ENCODE measurements at places on chromosomes 1 and 21.

DNA sequence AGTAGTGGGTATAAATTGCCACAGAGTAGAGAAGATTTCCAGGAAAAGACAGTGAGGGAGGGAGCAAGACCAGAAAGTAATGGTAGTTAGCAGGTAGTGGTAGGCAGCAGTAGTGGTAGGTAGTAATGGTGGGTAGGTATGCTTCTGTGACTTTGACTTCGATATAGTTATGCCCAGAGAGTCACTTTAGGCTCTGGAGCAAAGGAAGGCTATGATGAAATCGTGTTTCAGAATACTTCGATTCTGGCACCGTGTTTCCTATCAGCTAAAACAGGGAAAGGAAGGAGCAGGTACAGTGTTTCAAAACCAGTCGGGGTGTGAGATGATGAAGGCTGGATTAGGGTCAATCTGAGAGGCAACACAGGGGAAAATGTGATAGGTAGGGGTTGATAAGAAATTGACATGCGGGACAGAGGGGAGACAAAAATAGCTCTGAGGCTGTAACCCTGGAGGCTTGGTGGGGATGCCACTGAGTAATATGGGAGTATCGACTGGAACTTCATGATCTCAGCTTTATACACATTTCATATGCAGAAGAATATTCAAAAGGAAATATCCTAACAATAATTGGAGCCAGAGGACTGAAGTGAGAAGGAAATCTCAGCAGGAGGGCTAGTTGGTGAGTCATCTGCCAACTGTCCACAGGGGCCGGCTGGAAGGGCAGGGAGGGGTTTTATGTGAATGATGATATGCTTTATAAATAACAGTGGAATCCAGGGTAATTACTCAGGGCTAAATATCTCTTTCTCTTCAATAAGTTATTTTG, 25.2 kb upstream of the TRIM45 start:
- no peaks in the 10 kb centered on the region for H3K4me1 ChIP-seq
- no peak overlapping the region for H3K4me3 ChIP-seq
- no peak overlapping the region for H3K27ac ChIP-seq
- H3K27me3 ChIP-seq: no peaks in the 10 kb centered on the region
- DNase-seq: no peak
- no peaks in the 10 kb centered on the region for H3K36me3 ChIP-seq

- DNase-seq: peak; percentile 31
- H3K4me3 ChIP-seq: no peak overlapping the region
- peak overlapping the region; percentile 76 for H3K27ac ChIP-seq
These were observed 3.3 kb upstream of the HAPLN2 start for GRCh38 chr1:156615946-156616345.

DNA sequence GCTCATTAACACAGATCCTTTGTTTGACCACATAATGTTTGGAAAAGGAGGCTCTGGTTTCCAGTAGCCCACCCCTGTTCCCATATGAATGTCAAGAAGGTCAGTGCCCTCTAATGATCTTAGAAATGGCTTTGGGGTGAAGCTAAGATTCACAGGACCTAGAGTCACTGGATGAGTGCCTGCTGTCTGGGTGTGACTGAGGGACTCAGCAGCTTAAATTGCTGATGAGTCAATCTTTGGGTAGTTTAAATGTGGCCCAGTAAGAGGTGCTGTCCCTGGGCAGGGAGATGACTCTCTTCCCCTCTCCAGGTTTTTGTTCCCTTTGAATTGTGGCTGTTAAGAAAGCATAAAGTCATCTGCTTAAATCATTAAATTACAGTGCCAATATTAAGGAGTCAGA, 50.6 kb downstream of the L1TD1 start:
- no peak overlapping the region for H3K27ac ChIP-seq
- no peaks in the 10 kb centered on the region for H3K27me3 ChIP-seq
- DNase-seq: no peak
- H3K4me3 ChIP-seq: no peak overlapping the region
- H3K4me1 ChIP-seq: no peaks in the 10 kb centered on the region

DNA sequence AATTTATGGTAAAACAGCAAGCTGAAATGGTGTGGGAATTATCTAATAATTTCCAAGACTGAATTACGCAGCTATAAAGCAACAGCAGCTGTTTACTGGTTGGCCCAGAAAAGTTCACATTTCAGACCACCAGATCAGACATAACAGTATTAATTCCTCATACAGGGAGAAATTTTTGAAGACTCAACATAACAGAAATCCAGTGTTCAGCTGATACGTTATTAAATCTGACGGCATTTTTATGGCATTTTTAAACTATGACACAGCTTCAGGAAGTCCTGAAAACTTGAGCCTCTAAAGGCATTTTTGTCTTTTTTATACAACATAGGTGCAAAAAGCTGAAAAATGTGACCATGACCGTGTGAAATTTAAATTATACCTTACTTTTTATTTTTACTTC, 91.2 kb downstream of the APP start:
- H3K36me3 ChIP-seq: no peaks in the 10 kb centered on the region
- DNase-seq: no peak
- no peak overlapping the region for H3K27ac ChIP-seq
- H3K4me3 ChIP-seq: no peak overlapping the region

GRCh38 chr1:12406211-12407021, 176.6 kb downstream of the VPS13D start:
- peak; percentile 24 for DNase-seq
- H3K27ac ChIP-seq: peak overlapping the region; percentile 70
- H3K4me3 ChIP-seq: no peak overlapping the region
- H3K4me1 ChIP-seq: peaks cover 5% of the 10 kb centered on the region

GRCh38 chr1:77925518-77925917, 37.1 kb downstream of the NEXN start:
- no peaks in the 10 kb centered on the region for H3K27me3 ChIP-seq
- H3K4me3 ChIP-seq: no peak overlapping the region
- H3K27ac ChIP-seq: no peak overlapping the region
- peaks cover 5% of the 10 kb centered on the region for H3K4me1 ChIP-seq
- no peaks in the 10 kb centered on the region for H3K36me3 ChIP-seq
- DNase-seq: no peak

DNA sequence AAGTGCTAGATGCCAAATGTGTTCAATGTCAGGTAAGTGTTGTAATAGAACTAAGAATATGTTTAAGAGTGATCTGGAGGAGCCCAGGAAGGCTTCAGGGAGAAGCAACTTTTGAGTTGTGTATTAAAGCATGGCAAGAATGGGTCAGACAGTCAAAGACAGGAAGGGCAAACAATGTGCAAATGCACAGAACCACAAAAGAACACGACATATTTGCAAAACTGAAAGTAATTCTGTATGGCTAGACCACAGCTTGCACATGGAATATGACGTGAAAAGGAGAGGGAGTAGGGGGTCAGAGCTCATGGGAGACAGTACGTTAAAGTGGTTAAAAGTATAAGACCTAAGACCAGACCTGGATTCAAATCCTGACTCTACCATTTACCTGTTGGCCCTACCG, 7.1 kb upstream of the SORT1 start:
- H3K4me1 ChIP-seq: no peaks in the 10 kb centered on the region
- H3K36me3 ChIP-seq: no peaks in the 10 kb centered on the region
- H3K4me3 ChIP-seq: no peak overlapping the region

- H3K36me3 ChIP-seq: no peaks in the 10 kb centered on the region
- H3K4me1 ChIP-seq: no peaks in the 10 kb centered on the region
- no peak overlapping the region for H3K4me3 ChIP-seq
- H3K27me3 ChIP-seq: no peaks in the 10 kb centered on the region
These were observed 181.9 kb upstream of the KCNK2 start for GRCh38 chr1:214900590-214900989.

GRCh38 chr1:164320790-164321731, 237.9 kb upstream of the PBX1 start:
- peak overlapping the region; percentile 68 for H3K27ac ChIP-seq
- H3K4me3 ChIP-seq: peak overlapping the region; percentile 39
- no peaks in the 10 kb centered on the region for H3K27me3 ChIP-seq
- H3K4me1 ChIP-seq: no peaks in the 10 kb centered on the region
- peak; percentile 57 for DNase-seq

DNA sequence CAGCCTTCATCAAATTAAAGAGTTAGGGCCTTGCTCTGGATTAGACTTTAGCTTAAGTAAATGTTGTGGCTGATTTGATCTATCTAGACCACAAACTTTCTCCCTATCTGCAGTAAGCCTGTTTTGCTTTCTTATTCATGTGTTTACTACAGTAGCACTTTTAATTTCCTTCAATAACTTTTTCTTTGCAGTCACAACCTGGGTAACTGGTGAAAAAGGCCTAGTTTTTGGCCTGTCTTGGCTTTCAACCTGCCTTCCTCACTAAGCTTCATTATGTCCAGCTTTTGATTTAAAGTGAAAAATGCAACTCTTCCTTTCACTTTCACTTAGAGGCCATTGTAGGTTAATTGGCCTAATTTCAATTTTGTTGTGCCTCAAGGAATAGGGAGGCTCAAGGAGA, 12.5 kb upstream of the LPGAT1 start:
- no peaks in the 10 kb centered on the region for H3K4me1 ChIP-seq
- H3K27ac ChIP-seq: no peak overlapping the region
- no peaks in the 10 kb centered on the region for H3K27me3 ChIP-seq
- H3K36me3 ChIP-seq: no peaks in the 10 kb centered on the region
- DNase-seq: no peak

- no peak for DNase-seq
- H3K36me3 ChIP-seq: no peaks in the 10 kb centered on the region
- no peak overlapping the region for H3K27ac ChIP-seq
- no peaks in the 10 kb centered on the region for H3K4me1 ChIP-seq
These were observed 93.8 kb downstream of the C21orf91 start for GRCh38 chr21:17725339-17725738.

DNA sequence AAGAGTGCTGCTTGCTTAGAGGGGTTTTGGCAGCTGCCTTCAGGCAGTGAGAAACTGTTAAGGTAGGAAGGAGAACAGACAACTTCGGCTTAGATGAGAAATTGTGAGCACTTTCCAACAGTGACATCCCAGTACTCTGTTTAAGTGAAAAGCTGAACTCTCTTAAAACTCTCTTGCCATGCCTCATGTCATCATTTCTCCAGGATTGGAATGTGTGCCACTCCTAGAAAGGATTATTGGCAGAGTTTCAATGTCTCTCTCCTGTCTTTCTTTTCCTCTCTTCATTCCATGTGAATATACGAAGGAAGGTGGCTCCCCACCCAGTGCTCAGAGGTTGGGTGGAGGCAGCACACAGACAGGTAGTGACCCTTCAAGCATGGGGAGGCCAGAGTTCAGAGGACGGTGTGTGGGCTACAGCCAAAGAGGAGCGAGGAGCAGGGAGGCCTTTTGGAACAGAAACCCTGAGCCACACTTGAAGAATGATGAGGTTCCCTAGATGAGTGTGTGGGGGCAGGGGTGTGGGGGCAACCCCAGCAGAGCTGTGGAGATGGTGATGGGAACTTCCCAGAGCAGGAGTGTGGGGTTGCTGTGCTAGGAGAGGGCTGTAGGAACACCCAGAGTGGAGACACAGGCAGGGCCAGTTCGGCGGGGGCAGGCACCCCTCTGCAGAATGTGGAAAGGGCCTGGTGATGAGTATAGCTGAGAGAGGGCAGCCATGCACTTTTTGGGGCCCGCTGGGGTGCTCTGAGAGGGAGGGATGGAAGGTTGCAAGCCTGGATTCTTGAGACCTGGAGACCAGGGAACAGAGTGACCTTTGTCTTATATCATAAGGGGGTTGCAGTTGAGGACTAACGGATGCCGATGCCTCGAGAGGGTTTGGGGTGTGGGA, 58.8 kb downstream of the GALNT2 start:
- no peaks in the 10 kb centered on the region for H3K4me1 ChIP-seq
- no peak for DNase-seq
- H3K4me3 ChIP-seq: no peak overlapping the region
- H3K36me3 ChIP-seq: no peaks in the 10 kb centered on the region
- no peaks in the 10 kb centered on the region for H3K27me3 ChIP-seq
- H3K27ac ChIP-seq: no peak overlapping the region

GRCh38 chr1:67381154-67381553, 49.0 kb downstream of the SERBP1 start:
- H3K27ac ChIP-seq: no peak overlapping the region
- H3K4me1 ChIP-seq: no peaks in the 10 kb centered on the region
- no peaks in the 10 kb centered on the region for H3K27me3 ChIP-seq
- H3K4me3 ChIP-seq: no peak overlapping the region
- no peak for DNase-seq
- no peaks in the 10 kb centered on the region for H3K36me3 ChIP-seq

GRCh38 chr1:220809704-220810103, 23.0 kb downstream of the MTARC1 start:
- no peaks in the 10 kb centered on the region for H3K36me3 ChIP-seq
- H3K27ac ChIP-seq: no peak overlapping the region
- DNase-seq: no peak
- H3K4me3 ChIP-seq: no peak overlapping the region
- H3K4me1 ChIP-seq: no peaks in the 10 kb centered on the region

DNA sequence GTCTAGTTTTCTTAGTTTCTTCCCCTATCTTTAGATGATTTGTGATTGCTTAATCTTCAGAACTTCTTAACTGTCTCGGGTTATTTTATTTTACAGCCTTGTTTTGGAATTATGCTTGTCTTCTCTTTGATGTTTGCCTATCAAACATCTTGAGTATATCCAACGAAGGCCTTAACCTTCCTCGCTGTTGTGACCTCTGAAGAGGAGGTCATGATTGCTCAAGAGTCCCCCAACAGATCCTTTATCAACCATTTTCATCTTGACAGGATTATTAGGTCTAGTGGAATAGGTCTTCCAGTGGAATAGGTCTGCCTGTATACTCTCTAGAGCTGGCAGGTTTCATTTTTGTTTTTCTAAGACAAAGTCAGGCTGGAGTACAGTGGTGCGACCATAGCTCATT, 45.7 kb downstream of the UBE4B start:
- no peaks in the 10 kb centered on the region for H3K4me1 ChIP-seq
- DNase-seq: peak; percentile 77
- no peaks in the 10 kb centered on the region for H3K27me3 ChIP-seq
- H3K36me3 ChIP-seq: no peaks in the 10 kb centered on the region
- peak overlapping the region; percentile 21 for H3K27ac ChIP-seq

DNA sequence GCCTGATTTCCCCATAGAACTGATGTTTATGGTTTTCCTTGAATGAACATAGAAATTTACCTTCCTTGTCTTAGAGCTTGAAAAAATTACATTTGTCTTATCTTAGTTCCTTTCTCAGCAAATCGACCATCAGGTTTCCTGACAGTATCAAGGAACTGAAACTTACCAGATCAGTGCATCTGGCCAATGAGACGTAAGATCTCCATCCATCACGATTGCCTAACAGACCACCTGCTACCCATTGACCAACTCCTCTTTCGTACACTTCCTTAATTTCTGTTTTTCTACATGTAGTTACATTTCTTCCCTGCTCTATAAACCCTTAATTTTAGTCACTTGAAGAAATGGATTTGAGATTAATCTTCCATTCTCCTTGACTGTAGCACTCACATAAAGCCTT, 57.4 kb upstream of the TMPRSS15 start:
- DNase-seq: no peak
- H3K4me3 ChIP-seq: no peak overlapping the region
- no peak overlapping the region for H3K27ac ChIP-seq
- H3K36me3 ChIP-seq: no peaks in the 10 kb centered on the region
- H3K4me1 ChIP-seq: no peaks in the 10 kb centered on the region
